Urothelium cell line (cell line): ENCODE measurements at places on chromosomes 7 and 10.

DNA sequence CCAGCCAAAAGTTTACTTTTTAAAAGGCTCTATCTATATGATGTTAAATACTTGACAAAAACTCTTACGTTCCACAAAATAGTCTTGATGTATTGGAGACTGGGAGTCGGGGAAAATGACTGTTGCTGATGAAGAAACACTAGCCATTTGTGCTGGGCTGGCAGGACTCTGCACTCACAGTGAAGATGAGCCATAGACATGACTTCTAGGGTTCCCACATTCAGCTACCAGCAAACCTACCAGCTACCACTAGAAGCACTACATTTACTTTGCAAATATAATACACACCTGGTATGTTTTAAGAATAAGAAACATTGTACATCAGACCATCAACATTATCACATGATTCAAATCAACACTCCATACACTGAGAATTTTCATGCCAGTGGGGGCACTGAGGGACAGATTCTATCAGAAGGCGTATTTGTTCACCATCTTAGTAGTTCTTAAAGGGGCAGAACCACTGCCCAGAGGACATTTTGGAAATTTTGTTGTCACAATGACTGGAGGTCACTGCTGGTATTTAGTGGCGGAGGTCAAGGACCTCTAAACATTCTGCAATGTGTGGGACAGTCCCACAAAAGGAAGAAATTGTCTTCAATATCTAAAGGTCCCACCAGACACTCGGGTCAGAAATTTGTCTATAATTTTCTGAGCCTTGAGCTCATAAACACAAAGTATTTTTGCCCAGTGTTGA is 52.3 kb downstream of the PARD3 start:
- no peak for DNase-seq

DNA sequence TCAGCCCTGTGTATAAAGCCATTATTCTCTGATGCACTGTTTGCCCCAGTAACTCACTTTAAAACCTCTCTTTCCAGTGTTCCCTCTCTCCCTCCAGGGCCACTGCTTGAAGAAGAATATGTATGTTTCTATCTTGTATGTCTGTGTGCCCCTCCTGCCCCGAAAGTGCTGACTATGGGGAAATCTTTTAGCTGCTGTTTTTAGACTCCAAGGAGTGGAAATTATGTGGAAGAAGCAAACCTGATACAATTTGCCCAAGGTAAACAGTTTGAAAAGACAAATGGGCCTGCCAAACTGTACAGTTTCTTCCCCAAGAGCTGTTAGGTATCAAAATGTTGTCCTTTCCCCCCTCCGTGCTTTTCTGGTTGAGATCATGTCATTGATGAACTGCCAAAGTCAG is 3.4 kb downstream of the ADRA2A start:
- DNase-seq = no peak

DNA sequence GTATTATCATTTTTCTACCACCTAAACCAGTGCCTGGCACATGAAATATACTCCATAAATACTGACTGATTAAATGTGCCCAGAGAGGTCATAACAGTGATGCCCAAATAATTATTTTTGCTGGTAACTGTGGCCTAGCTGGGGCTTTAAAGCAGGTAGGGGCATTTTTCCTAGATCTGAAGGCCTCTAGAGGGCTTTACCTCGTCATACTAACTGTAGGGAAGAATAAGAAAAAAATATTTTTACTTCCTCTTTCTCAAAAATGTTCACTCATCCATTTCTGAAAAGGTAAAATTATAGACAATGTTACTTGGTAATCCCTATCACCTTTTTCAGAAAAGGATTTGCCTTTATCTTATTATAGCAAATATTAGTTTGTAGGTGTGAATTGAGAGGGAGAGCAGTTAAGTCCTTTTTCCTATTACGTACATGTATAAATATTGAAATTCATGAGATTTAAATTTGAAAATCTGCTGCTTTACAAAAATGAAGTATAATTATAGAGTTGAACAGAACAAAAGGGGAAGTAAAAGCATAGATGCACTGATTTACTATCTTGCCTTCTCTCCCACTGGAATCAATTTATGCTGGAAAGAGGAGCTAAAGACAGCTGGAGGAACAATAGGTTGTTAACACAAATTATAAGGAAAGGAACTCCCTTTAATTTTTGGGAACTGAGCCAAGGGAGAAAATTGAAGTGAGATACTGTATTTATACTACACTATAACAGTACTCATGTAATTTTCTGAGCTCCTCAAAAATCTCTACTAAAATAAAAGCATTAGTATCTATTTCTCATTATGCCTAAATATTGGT is 71.5 kb upstream of the NOBOX start:
- DNase-seq = no peak

GRCh38 chr10:95346715-95347401 is 56.1 kb upstream of the PDLIM1 start:
- peak; percentile 67 for DNase-seq

DNA sequence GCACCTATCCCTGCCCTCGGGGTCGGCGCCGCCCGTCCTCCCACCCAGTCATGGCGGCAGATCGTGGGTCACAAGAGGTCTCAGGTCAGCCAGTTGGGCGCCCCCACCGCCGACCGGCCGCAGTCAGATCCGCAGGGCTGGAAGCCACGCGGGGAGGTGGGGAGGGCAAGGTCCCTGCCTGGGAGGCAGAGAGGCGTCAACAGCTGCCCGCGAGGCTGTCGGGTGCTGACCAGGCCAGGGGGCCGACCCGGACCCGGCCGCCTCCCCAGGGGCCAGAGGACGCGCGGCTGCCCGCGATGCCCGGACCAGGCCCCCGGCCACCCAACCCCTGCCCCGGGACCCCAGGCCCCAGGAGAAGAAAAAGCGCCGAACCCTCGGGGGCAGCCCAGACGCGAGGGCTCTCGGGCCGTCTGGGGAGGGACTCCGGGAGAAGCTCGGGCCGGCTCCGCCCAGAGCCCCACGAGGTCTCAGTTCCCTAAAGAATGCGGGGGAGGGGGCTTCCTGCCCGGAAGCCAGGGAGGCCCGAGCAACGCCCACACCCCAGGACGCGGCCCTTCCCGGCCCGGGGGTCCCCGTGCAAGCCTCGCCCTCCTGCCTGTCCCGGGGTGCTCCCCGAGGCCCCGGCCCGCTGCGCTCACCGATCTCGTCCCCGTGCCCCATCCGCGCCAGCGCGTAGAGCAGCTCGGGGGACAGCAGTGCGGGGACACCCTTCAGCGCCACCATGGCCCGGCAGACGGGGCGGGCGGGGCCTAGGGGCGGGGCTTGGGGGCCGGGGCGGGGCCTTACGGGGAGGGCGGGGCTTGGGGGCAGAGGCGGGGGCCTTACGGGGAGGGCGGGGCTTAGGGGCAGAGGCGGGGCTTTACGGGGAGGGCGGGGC is at the start of gene FUOM:
Gene FUOM, minus strand, starts transcription at position 735 of the 877 bp plus-strand sequence. Its CDS starts 12 bp downstream, at position 723.
- peak; percentile 87 for DNase-seq

GRCh38 chr7:42972699-42973500 is 40.7 kb downstream of the MRPL32 start:
- DNase-seq = peak; percentile 54

GRCh38 chr7:54811041-54811845 is 52.2 kb upstream of the SEC61G start:
- no peak for DNase-seq

DNA sequence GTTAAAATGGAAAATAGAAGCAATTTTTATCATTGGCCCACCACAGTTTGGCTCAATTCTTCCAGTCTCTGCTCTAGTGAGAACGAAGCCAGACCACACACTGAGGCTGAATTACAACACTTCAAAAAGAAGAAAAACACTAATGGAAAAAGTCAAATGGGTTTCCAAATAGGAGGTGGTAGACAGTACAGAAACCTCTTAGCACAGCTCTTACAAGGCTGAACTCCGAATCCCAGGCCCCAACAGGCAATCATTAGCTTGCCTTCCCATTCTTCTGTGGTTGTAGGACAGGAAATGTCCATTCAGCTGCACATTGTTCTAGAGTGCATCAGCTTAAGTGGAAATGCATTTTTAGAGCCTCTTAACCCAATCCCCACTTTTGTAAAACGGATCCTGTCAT is 115.1 kb upstream of the MEOX2 start:
- peak; percentile 5 for DNase-seq

GRCh38 chr10:8628351-8628750 is 573.9 kb downstream of the GATA3 start:
- DNase-seq = no peak

- DNase-seq = no peak
Observed at GRCh38 chr10:3908183-3908582, 123.2 kb upstream of the KLF6 start.

DNA sequence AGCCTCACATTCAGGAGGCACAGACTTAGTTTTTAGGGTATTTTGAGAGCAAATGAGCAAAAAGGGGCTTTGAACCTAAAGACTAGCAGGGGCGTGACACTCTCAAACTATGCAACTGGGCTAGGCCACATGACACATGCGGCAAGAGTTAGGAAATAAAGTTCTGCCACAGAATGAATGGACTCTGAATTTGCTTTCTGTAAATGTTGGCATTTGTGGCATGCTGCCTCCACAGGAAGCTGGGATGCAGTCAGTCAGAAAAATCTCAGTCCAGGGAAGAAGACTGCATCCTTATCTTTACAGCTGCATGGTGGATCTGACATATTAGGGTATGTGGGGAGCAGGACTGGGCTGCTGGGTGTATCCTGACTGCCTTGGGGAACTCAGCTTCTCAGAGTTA is 181.0 kb downstream of the COBL start:
- DNase-seq = no peak

- DNase-seq = no peak
Observed at GRCh38 chr10:102327002-102327401, 68.5 kb upstream of the NFKB2 start.

DNA sequence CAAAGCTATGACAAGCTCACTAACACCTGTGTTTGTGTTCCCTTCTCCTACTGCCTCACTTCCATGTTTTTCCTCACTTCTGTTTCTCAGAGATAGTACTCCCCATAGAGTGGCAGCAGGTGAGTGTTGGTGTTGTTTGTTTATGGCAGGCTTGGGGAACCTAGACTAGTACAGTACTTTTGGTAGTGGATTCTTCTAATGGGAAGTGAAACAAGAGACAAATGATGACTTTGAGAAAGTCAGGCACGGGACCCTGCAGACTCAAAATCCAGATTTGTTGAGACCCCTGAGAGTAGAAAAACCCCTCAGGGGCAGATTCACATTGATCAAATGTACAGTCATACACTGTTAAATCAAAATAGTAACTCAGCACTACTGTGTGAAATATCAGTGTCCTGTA is 6.4 kb upstream of the CFAP69 start:
- DNase-seq = no peak

GRCh38 chr10:5334196-5334880 is 30.4 kb upstream of the UCN3 start:
- DNase-seq = no peak

- no peak for DNase-seq
Observed at GRCh38 chr10:11578802-11579255, 32.6 kb downstream of the USP6NL start.

DNA sequence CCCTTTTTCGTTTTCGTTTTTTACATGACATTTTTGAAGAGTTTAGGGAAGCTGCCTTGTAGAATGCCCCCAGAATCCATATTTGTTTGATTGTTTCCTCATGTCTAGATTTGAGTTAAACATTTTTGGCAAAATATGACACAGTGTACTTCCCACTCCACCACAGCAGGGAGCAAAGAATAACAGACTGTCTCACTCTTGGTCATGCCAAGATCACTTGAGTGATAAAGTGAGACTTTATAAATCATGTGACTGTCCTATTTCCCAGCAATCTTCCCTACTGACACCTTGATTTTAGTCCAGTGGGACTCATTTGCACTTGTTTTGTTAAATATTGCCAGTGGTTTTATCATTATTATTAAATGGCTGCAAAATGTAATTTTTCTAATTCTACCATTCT is 44.4 kb upstream of the USP6NL start:
- DNase-seq = no peak

- no peak for DNase-seq
Observed at GRCh38 chr7:142884286-142884640, 1.3 kb downstream of the TRPV6 start.

DNA sequence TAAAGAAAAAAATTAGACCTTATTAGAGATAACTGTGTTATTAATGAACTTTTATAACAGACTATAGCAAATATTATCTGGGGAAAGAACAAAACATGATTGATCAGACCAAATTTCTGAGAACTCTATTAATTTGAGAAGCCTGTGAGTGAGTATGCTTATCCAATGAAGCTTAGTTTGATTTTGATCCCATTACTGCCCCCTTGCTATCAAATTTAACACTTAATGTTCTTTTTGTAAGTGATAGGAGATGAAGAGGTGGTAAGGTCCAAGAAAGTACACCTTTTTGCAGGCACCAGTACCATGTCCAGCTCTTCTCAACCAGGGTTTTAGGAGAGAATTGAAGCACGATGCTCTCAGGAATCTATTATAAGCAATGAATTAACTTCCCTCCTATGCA is 49.9 kb downstream of the ZNF365 start:
- no peak for DNase-seq

- no peak for DNase-seq
Observed at GRCh38 chr10:131767716-131768115, 133.1 kb upstream of the PPP2R2D start.
